NCI-H146 (cell line): ENCODE measurements at places on chromosomes 2 and 18.

GRCh38 chr2:3739313-3739712, 35.9 kb downstream of the DCDC2C start:
- no peak for DNase-seq

DNA sequence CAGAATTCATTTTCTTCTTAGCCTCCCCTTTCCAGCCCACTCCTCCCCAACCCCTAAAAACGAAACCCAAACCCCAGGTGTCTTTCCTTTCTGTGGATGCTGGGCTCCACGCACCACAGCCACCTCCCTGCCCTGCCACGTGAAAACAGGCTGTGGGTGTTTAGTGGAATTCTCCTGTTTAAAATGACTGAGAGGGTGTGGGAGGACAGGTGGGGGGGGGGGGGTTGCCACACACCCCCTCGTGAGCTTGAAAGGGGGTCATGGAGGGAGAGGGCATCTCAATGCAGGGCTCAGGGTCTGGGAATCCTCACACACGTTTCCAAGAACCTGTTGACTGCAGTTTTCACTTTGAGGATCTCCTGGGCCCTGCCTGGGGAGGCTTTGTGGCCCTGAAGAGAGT, 110.3 kb downstream of the FAM210A start:
- DNase-seq, result no peak

DNA sequence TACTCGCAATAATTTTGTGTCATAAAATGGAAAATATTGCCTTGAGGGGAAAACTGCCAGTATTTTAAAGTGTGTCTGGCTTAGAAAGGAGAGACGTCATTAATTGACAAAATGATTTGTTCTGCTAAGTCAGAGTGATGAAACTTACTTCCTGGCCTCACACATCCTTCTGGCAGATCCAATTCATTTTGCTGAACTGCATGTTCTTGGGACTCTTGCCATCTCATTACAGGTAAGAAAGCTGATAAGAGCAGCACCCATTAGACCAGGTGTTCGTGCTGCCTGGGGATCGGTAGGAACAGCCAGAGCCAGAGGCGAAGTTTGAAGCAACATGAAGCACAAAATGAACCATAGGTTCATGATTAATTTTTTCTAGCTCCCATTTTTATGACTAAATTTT, 38.0 kb downstream of the KCNE4 start:
- no peak for DNase-seq

DNA sequence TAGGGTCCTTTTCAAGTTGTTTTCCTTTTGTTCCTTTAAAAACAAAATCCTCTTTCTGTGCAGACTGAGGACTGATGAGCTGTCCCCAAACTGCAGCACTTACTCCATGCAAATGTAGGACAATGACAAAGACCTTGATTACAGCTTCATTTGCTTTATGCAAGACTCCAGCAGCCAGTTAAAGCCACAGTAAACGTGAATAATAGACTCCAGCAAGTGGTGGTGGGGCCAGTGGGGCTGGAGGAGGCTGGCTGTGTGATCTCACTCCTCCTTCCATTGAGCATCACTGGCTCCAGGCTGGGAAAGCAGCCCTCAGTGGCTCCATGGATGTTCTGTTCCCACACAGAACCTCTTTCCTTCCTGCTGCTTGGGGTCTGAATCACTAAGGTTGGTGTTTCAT, 306.0 kb upstream of the CELF4 start:
- no peak for DNase-seq
